Motor neuron (in vitro differentiated cells): ENCODE measurements at places on chromosomes 11 and 22.

DNA sequence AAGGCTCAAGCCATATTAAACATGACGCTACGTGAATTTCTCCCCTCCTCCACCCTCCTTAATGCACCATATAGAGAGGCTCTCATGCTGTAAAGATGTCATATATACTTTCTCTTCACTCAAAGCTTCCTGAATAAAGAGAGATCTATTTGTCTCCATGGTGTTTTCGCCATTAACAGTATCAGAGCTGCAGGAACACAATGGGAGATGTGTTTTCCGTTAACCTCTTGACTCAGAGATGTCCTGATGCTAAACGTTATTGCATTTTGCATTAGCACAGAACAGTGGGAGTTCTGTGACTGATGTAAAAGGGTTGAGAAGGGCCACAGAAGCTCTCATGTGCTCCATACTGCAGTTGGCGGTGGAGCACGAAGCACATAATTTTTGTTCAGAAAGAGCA, 25.7 kb upstream of the BLID start:
- no peak for ATAC-seq

GRCh38 chr11:67379061-67380058, 6.0 kb upstream of the CLCF1 start:
- ATAC-seq: peak; percentile 79

DNA sequence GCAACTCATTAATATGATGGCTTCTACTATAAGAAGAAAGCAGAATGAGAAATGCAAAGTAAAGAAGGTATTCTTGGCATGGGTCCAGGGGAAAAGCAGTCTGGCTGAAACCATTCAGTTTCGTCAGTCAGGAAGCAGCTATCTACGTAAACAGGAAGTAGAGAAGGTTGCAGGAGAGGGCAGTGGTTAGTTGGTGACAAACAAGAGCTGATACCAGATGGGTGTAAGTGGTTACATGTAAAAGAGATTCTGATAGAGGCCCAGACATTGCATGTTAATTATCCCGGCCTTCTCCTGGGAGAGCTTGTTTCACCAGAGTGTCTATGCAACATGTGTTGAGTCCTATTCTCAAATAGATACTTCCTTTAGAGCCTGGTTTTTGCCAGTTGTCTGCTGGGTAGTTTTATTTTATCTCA, 58.4 kb upstream of the PSMA1 start:
- ATAC-seq: peak; percentile 89

DNA sequence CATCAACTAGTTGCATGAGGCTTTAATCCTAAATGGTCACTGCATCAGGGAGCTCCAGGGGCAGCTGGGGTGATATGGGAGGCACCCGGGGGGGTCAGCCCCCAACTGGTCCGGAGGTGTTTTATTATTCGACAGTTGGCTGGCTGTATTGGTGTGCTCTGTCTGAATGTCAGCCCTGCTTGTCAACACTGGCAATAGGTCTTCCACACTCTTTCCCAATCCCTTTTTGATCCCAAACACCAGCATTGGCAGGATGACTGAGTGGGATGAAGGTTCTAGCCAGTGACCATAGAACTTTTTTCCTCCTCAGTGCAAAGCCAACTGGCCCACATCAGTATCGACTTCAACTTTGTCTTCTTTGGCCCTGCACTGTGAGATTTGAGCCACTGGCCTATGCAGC, 8.9 kb upstream of the LDLRAD3 start:
- no peak for ATAC-seq

DNA sequence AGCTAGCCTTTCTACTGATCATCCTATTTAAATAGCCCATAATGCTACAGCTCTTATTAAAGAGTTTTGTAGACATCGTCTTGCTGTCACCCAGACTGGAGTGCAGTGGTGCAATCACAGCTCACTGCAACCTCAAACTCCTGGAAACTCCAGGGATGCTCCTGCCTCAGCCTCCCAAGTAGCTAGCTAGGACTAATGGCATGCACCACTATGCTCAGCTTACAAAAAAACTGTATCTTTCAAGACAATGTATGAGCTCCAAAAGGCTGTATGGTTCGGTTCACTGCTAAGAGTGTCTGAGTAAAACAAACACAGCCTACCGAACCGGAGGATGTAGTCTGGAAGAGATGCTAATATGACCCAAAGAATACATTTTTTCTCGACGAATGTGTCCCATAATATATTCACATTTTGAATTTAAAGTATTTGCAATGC, 2.6 kb downstream of the TAF1D start:
- ATAC-seq: no peak

- no peak for ATAC-seq
These were observed 345.8 kb downstream of the BRD1 start for GRCh38 chr22:49481659-49482399.

- ATAC-seq: no peak
These were observed 89.0 kb upstream of the SHISAL1 start for GRCh38 chr22:44401783-44402110.

- no peak for ATAC-seq
These were observed 301.8 kb upstream of the API5 start for GRCh38 chr11:43010042-43010441.

- no peak for ATAC-seq
These were observed 113.8 kb downstream of the BUD13 start for GRCh38 chr11:116658876-116659535.

GRCh38 chr11:121244884-121245283, 47.7 kb upstream of the SC5D start:
- ATAC-seq: peak; percentile 27

DNA sequence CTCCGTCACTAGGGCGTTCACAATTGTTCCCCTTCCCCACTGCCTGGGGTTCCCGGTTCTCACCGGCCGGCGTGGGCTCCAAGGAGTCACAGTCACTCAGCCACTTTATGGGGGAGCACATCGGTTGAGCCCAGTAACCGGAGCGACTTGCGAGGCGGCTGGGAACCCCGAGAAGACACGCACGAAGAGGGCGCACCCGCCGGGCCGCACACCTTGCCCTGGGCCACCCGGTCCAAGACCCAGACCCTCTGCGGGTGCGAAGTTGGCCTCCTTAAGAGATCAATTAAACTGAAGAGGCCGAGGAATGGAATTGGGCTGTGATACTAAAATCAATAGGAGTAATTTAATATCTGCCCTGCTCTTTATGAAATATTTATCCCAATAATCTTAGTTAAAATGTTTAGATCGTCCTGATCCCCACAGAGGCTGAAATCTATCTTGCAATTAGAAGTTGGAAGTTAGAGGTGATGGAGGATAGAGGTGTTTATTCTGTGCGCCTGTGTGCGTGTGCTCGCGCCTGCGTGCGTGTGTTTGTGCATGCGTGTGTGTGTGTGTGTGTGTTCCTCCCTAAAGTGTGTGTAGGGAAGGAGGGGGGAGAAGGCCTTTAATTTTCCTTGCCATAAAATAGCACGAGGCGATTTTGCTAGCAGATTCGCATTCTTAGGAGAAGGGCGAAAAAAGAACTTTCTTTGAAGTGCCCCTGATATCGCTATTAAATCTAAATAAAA, 954 bp upstream of the MN1 start:
- no peak for ATAC-seq

DNA sequence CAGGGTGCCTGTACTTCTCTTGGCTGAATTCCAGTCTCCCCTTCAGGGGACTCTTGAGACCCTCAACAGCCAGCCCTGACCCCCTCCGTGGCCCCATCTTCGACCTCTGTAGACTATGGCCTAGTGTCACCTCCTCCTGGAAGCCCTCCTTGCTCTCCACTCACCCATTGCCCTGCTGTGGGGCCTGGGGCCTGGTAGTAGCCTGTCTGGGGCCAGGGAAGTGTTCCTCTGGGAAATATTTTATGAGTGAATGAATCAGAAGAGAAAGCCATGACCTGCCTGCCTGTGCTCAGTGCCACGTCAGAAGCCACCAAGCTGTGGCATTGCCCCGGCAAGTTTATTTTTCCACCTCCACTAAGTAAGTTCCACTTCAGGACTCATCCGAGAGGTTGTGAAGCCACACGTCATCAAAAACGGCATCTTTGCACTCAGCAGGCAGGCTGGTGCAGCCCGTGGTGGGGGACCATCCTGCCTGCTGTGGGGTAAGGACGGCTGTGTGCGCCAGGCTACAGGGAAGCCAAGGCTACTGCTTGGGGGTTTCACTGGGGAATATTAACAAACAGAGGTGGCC, 59.6 kb upstream of the PPARA start:
- no peak for ATAC-seq

DNA sequence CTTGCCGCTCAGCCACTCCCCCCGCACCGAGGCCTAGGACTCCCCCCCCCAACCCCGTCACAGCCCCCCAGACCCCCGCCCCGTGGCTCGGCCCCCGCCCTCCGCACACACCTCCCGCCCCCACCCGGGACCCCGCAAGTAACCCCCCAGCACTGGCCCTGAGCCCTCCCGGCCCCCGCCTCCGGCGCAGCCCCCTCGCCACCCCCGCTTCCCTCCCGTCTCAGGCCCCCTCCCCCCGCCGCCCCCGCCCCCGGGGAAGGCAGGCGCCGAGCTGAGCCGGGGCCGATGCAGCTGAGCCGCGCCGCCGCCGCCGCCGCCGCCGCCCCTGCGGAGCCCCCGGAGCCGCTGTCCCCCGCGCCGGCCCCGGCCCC, 1.5 kb downstream of the SHANK3 start:
- ATAC-seq: peak; percentile 34

- ATAC-seq: no peak
These were observed 30.9 kb downstream of the OR4D9 start for GRCh38 chr11:59542142-59542810.

DNA sequence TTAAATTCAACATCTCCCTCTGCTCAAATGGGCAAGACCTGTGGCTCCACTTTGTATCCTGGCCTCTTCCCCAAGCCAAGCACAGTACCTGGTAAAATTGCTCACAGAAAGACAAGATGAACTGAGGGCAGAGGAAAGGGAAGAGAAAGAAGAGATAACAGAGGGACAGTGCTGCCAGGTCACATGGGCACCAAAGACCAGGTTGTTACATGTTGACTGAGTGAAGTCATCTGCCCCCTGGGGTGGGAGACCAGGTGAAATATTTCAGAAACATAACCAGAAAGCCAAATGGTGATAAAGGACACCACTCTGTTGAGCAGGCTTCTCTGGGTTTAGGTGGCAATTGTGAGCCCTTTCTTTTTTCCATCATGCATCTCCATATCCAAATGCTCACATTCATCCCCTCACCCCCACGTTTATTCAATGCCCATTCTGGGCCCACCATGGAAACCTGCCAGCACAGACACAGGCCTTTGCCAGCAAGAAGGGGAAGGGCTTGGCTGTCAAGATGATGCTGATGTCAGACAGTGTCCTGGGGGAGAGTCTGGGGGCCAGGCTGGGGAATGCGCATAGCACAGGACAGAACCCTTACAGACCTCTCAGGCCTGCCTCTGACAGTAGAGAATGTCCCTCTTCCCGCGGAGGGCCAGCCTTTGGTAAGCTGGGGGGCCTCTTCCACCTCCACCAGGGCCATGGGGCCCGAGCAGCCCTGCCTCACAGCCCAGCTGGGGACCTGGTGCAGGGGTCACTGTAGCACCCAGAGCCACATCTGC, 51.6 kb downstream of the DGCR2 start:
- ATAC-seq: no peak

DNA sequence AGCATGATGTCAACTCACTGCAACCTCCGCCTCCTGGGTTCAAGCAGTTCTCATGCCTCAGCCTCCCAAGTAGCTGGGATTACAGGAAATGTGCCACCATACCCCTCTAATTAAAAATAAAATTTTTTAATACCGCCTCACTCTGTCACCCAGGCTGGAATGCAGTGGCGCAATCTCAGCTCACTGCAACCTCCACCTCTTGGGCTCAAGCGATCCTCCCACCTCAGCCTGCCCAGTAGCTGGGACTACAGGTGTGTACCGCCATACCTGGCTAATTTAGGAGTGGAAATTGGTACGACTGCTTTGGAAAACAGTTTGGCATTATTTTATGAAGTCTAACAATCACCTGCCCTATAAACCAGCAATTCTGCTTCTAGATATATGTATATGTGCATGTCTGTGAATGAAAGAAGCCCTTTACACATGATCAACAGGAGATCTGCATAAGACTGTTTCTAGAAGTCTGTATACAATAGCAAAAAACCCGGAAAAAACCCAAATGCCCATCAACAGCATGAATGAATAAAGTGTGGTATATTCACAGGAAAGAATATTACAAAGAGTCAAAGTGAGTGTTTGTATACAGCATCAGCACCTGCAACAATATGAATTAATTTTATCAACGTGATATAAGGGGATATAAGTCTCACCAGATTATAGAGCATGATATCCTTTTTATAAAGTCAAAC, 16.0 kb downstream of the SLC35F2 start:
- ATAC-seq: no peak

DNA sequence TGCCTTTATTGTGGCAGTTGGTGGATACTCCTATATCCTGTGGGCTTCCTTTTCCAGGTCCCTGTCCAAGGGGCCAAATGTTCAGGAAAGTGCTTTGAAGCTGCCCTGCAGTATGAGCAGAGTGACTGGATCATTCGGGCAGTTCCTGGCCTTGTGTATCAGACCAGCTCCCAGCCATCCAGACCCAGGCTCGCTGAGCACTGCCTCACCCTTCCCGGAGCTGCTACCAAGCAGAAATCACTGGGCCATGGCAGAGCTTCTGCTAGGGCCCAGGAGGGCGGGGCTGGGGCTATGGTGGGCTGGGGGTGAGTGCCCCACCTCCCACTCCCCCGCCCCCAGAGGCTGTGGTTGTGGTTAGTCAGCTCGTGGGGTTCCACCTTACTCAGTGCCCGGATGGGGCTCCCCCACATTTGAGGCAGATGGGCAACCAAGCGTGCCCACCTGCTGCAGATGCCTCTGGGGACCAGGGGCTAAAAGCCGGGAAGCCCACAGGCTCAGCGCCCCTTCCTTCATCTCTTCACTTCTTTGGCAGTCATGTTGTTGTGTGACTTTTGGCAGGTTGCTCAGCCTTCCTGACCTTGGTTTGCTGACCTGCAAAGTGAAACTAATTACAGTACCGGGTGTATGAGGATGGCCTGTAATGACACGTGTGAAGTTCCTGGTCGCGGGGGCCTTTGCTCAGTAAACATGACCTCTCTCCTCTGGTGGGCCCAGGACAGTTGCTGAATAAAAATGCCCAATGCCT, 2.1 kb upstream of the LRRC32 start:
- ATAC-seq: no peak

- ATAC-seq: no peak
These were observed 350.3 kb upstream of the MPPED2 start for GRCh38 chr11:30936491-30936890.

DNA sequence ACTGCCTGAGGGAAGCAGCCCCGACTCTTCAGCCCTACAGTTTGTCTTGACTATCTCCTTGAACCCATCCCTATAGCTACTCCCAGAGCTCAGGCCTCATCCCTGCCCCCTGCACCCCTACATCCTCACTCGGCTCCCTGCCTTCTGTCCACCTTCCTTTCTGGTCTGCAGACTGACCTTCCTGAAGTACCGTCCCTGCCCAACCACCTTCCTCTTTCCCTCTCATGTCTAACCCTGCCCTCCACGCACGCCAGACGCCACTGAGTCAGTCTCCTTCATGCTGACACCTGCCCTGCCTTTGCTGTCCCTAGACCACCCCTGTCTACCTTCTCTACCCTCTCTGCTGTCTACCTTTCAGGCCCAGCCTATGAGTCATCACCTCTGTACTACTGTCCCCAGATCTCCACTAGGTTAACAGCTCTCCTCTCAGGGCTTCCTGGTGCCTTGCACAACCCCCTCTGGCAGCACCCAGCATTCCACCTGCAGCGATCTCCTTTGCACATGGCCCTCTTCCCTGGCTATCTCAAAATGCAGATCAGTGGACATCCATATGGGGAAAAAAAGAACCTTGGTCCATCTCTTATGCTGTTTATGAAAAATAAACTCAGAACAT, 8.9 kb downstream of the KCTD21 start:
- no peak for ATAC-seq

- no peak for ATAC-seq
These were observed 14.4 kb upstream of the UCP3 start for GRCh38 chr11:74023276-74023675.

GRCh38 chr11:103880968-103881367, 155.5 kb upstream of the DDI1 start:
- no peak for ATAC-seq

GRCh38 chr11:73228268-73229134, 10.4 kb downstream of the P2RY2 start:
- ATAC-seq: peak; percentile 47
